Activated B cell treated with CpG ODN at 0.5 μM for 24 hours (primary cell): ENCODE measurements at places on chromosomes 5 and 9.

DNA sequence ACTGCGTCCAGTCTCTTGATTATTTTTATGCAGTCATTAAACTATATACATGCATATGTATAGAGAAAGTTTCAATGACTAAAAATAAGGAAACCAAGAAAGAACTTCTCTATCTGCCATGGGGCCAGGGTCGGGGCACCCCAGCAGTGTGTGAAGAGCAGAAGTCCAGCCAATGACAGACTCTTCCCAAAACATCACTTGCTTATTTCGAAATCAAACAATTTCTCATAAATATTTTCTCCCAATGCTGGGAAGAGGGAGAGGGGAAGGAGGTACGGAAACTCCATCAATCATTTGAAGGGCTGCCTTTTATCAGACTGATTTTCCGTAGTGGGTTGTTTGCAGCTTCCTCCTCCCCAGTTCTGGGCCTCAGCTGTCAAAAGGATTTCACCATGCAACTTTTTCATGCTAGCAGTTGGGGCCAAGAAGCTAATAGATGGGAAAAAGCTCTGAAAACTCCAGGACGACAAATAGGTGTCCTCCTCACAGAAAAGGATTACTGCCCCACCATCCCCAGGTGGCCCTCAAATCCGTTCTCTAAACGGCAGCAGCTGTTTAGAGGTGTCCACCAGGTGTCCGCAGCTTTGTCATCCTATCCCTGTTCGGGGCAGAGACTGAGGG, 617 bp upstream of the FPGS start:
- peaks cover 39% of the 10 kb centered on the region for H3K4me1 ChIP-seq
- H3K4me3 ChIP-seq: peak overlapping the region; percentile 85
- peaks cover 16% of the 10 kb centered on the region for H3K36me3 ChIP-seq
- H3K27me3 ChIP-seq: no peaks in the 10 kb centered on the region
- DNase-seq: no peak

GRCh38 chr9:121075251-121076036, 689 bp downstream of the CNTRL start:
- H3K27ac ChIP-seq: peak overlapping the region; percentile 98
- no peaks in the 10 kb centered on the region for H3K27me3 ChIP-seq
- H3K4me3 ChIP-seq: peak overlapping the region; percentile 96
- H3K36me3 ChIP-seq: peaks cover 20% of the 10 kb centered on the region
- H3K4me1 ChIP-seq: peaks cover 75% of the 10 kb centered on the region

DNA sequence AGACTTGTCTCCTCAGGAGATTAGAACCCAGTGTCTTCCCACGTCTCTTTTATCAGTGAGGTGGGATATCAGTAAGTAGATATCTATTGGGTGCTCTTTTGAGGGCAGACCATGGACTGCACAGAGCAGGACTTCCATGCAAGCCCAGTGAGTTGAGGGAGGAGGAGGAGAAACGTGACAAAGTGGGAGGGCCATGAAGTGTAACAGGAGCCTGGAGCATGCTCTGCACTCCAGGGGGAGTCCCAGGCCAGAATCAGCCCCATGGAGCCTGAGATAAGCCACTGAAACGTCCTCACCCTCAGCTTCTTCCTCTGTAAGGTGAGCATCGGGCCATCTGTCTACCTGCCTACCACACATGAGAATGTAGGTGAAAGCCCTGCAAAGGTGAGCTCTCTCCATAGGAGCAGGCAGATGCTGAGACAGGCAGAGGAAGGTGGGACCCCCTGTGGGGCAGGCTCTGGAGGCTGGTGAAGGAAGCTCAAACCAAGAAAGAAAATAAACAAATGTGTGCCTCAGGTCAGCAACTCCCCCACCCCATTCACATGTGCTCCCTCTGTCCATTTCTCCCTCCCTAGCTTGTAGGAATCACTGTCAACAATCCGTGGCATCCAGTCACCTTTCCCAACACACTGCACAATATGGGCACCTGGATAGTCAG, 87.4 kb downstream of the NRG2 start:
- no peak overlapping the region for H3K4me3 ChIP-seq
- no peak overlapping the region for H3K27ac ChIP-seq
- no peaks in the 10 kb centered on the region for H3K4me1 ChIP-seq
- H3K27me3 ChIP-seq: peaks cover 28% of the 10 kb centered on the region
- no peak for DNase-seq

- peaks cover 5% of the 10 kb centered on the region for H3K4me1 ChIP-seq
- no peaks in the 10 kb centered on the region for H3K36me3 ChIP-seq
- peaks cover 23% of the 10 kb centered on the region for H3K27me3 ChIP-seq
- no peak overlapping the region for H3K27ac ChIP-seq
Measured at GRCh38 chr5:163571744-163572143, 66.3 kb downstream of the MAT2B start.

DNA sequence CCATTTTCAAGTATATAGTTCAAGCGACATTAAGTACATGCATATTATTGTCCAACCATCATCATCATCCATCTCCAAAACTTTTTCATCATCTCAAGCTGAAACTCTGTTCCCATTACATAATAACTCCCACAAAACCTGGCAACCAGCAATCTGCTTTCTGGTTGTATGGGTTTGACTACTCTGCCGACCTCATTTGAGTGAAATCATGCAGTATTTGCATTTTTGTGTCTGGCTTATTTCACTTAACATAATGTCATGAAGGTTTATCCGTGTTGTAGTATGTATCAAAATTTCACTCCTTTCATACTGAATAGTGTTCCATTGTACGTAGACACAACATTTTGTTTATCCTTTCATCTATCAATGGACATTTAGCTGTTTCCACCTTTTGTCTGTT, 74.8 kb downstream of the SGCD start:
- no peaks in the 10 kb centered on the region for H3K36me3 ChIP-seq
- H3K4me3 ChIP-seq: peak overlapping the region; percentile 66
- peaks cover 18% of the 10 kb centered on the region for H3K4me1 ChIP-seq
- H3K27me3 ChIP-seq: no peaks in the 10 kb centered on the region
- peak overlapping the region; percentile 88 for H3K27ac ChIP-seq

DNA sequence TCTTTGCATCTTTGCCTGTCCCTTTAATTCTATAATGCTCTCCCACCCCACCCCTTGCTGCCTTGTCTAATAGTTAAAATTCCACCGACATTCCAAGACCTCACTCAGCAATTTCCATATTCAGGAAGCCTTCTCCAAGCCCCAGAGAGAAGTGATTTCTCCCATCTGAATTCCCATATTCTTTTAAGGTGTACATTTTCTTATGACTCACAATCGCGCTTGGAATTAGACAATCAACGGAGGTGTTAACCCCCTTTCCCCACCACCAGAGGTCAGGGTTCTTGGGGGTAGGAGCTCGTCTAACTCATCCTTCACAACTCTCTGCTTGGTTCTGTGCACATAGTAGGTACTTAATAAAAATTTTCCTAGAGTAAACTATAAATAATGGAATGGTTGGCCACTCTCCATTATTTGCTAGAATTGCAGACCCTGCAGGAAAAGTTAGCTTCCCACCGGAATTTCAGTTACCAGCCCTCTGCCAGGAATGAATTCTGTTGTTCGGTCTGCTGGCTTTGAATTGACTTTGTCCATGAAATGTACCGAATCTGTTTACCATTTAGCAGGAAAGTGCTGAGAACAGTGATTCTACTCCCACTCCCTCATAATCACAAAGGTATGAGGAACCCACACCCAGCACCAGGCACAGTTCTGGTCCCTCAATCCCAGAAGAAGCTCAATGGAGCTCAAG, 5.0 kb downstream of the KCNIP1 start:
- peaks cover 21% of the 10 kb centered on the region for H3K27me3 ChIP-seq

GRCh38 chr9:105676351-105676923, 14.2 kb downstream of the TAL2 start:
- H3K36me3 ChIP-seq: no peaks in the 10 kb centered on the region
- H3K27me3 ChIP-seq: no peaks in the 10 kb centered on the region
- DNase-seq: no peak
- H3K4me1 ChIP-seq: peaks cover 17% of the 10 kb centered on the region
- no peak overlapping the region for H3K4me3 ChIP-seq
- no peak overlapping the region for H3K27ac ChIP-seq

DNA sequence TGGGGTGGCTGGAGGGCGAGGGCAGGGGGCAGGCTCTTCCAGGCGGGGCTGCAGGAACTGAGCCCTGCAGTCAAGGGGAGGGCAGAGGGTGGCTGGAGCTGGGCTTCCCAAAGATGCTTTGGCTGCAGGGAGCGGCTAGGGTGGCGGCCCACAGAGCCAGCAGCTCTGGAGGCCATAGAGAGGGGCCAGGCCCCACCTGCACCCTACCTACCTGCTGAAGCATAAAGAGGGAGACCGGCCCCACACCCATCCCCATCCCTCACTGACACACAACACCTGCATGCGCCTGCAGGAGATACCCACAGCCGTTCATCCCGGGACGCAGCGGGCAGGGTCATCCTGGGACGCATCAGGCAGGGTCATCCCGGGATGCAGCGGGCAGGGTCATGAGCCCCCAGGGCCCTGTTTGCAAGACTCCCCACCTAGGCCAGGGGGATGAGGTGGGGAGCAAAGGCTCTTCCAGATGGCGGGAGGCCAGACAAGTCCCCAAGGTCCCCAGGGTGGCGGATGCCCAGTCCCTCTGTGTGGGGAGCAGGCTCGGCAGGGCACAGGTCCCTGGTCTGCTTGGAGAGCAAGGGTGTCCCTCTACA, 39.8 kb upstream of the NOTCH1 start:
- H3K36me3 ChIP-seq: no peaks in the 10 kb centered on the region
- no peak overlapping the region for H3K27ac ChIP-seq
- no peak overlapping the region for H3K4me3 ChIP-seq
- H3K4me1 ChIP-seq: peaks cover 15% of the 10 kb centered on the region
- peaks cover 10% of the 10 kb centered on the region for H3K27me3 ChIP-seq
